Calu3 (cell line): ENCODE measurements at places on chromosomes 7 and 10. TPM values are rescaled to one million over a fixed set of nuclear protein-coding genes. Genes with fewer than 3 reads are reported as not detected.
A peak's percentile ranks its signal among the peaks of the same experiment; 100 is the strongest.

The CALD1 gene
- total RNA-seq, result 5.5 and 9.3 TPM in 2 replicates

The ASAH2 gene
- total RNA-seq, result 3.3 and 3.9 TPM in 2 replicates

The COL1A2 gene
- total RNA-seq, result not detected in 2 replicates

The ERVW-1 gene
- not detected in 2 replicates for total RNA-seq

The CFAP58 gene
- total RNA-seq, result not detected in 2 replicates

The TBC1D12 gene
- 5.8 and 6.1 TPM in 2 replicates for total RNA-seq

The HABP2 gene
- 0.59 and 1.0 TPM in 2 replicates for total RNA-seq

The SMIM30 gene
- total RNA-seq, result 35.9 and 42.2 TPM in 2 replicates

The POP7 gene
- total RNA-seq, result 28.2 and 31.9 TPM in 2 replicates

DNA sequence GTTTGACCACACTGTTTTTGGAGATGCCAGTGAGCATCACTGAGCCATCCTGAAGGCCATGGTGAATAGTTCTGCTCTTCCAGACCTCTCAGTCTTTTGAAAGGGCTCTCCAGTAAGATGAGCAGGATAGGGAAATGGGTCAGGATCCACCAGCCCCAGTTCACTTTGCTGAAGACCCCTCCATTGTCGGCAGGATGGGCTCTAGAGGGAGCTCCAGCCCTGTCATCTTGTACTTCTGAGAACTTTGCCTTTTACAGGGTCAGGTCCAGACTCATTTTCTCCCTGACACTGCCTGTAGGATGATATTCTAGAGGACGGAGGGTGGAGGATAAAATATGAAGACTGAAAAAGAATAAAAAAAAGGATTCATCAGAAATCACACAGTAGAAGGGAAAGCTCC, 13.1 kb downstream of the LHFPL3 start:
- no peak for DNase-seq
- H3K4me1 ChIP-seq, result no peaks in the 10 kb centered on the region
- H3K4me3 ChIP-seq, result no peak overlapping the region

DNA sequence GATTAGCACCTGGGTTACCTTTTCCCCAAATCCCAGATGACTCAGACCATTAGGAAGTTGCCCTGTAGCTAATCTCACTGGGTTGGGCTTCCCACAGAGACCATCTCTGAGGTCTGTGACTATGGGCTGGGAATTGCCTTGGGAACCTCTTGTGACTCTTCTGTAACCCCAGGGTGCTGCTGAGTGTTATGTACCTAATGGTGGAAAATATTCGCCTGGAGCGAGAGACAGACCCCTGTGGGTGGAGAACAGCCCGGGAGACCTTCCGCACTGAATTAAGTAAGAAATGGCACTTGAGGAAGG, 20.0 kb downstream of the STRIP2 start:
- no peaks in the 10 kb centered on the region for H3K27me3 ChIP-seq
- H3K4me1 ChIP-seq, result peaks cover 18% of the 10 kb centered on the region
- no peak overlapping the region for H3K27ac ChIP-seq
- no peak overlapping the region for H3K4me3 ChIP-seq
- DNase-seq, result no peak

DNA sequence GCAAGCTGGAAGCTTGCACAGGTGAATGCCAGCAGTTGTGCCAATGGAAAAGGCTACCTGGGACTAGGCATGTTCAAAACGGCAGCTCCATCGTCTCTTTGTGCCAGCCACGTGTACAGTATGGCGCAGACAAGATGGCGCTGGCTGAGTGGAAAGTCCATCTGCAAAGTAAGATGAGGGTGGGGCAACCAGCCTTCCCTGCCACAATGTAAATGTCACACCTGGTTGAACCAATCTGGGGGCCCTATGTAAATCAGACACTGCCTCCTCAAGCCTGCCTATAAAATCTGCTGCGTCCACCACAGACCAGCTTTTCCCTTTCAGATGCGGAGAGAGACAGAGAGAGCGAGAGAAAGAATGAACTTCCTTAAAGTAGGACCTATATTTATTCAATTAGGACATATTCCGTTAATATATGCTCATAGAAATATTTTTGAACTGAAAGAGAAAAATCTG, 18.5 kb upstream of the C7orf33 start:
- H3K27me3 ChIP-seq, result no peaks in the 10 kb centered on the region
- no peaks in the 10 kb centered on the region for H3K36me3 ChIP-seq
- DNase-seq, result no peak
- H3K4me3 ChIP-seq, result no peak overlapping the region
- no peaks in the 10 kb centered on the region for H3K4me1 ChIP-seq
- no peak overlapping the region for H3K27ac ChIP-seq

- peak overlapping the region; percentile 61 for H3K27ac ChIP-seq
- H3K36me3 ChIP-seq, result no peaks in the 10 kb centered on the region
- no peaks in the 10 kb centered on the region for H3K27me3 ChIP-seq
- no peak overlapping the region for H3K4me3 ChIP-seq
- no peak for DNase-seq
Observed at GRCh38 chr10:34224639-34225038, 590.5 kb downstream of the PARD3 start.

- H3K27ac ChIP-seq, result no peak overlapping the region
- H3K27me3 ChIP-seq, result no peaks in the 10 kb centered on the region
- H3K4me3 ChIP-seq, result no peak overlapping the region
- no peaks in the 10 kb centered on the region for H3K36me3 ChIP-seq
Observed at GRCh38 chr7:119320316-119320715, 952.7 kb upstream of the KCND2 start.

GRCh38 chr10:19811540-19811939, 4.7 kb upstream of the PLXDC2 start:
- no peak overlapping the region for H3K4me3 ChIP-seq
- H3K27ac ChIP-seq, result no peak overlapping the region
- H3K36me3 ChIP-seq, result no peaks in the 10 kb centered on the region

DNA sequence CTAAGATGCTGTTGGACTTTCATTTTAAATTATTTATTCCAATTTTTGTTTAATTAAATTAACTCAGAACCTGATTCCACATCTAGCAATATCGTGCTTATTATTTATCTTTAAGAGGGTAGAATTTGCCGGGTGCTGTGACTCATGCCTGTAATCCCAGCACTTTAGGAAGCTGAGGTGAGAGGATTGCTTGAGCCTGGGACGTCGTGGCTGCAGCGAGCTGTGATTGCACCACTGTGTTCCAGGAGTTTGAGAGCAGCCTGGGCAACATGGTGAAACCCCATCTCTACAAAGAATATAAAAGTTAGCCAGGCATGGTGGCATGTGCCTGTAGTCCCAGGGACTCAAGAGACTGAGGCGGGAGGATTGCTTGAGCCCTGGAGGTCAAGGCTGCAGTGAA, 47.8 kb downstream of the ZFAND4 start:
- no peak overlapping the region for H3K27ac ChIP-seq
- no peaks in the 10 kb centered on the region for H3K27me3 ChIP-seq
- H3K36me3 ChIP-seq, result no peaks in the 10 kb centered on the region

DNA sequence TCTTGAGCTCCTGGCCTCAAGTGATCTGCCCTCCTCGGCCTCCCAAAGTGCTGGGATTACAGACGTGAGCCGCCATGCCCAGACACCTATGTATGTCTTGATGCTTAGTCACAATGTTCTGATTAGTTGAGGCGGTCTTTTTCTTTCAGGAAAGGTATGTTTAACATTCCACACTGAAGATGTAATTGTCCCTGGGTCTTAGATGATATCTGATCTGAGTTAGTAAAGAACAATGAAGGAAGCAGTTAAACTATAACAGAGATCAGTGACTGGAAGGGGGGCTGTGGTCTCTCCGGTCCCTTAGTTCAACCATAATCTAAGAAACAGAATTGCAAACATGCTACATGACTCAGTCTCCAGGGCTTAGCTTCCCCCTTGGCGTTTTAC, 31.5 kb upstream of the SH2D4B start:
- peaks cover 61% of the 10 kb centered on the region for H3K36me3 ChIP-seq
- H3K27me3 ChIP-seq, result no peaks in the 10 kb centered on the region
- H3K27ac ChIP-seq, result peak overlapping the region; percentile 90
- peak; percentile 60 for DNase-seq
- H3K4me3 ChIP-seq, result peak overlapping the region; percentile 25

- H3K27me3 ChIP-seq, result peaks cover 81% of the 10 kb centered on the region
- H3K27ac ChIP-seq, result no peak overlapping the region
- no peak for DNase-seq
- H3K4me1 ChIP-seq, result no peaks in the 10 kb centered on the region
- no peak overlapping the region for H3K4me3 ChIP-seq
Observed at GRCh38 chr7:24368161-24368560, 84.2 kb downstream of the NPY start.

DNA sequence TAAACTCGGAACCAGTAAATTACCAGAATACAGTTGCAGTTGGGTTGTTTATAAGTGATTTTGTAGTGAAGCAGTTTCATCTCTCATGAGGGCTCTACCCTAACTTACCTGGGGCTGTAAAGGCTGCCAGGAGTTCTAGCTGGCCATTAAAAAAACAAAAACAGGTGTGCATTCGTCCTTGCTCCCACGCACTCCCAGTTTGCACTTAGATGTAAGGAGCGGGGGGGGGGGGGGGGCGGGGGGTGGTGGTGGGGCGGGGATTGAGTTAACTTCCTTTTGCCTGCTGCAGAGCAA, 2.3 kb upstream of the PFKFB3 start:
- H3K4me1 ChIP-seq, result no peaks in the 10 kb centered on the region
- H3K4me3 ChIP-seq, result peak overlapping the region; percentile 84
- peaks cover 48% of the 10 kb centered on the region for H3K36me3 ChIP-seq
- no peaks in the 10 kb centered on the region for H3K27me3 ChIP-seq
- peak overlapping the region; percentile 17 for H3K27ac ChIP-seq

- DNase-seq, result no peak
- no peak overlapping the region for H3K27ac ChIP-seq
- peaks cover 39% of the 10 kb centered on the region for H3K4me1 ChIP-seq
- no peaks in the 10 kb centered on the region for H3K27me3 ChIP-seq
- H3K4me3 ChIP-seq, result no peak overlapping the region
- H3K36me3 ChIP-seq, result no peaks in the 10 kb centered on the region
Observed at GRCh38 chr10:50585921-50586739, 37.6 kb downstream of the SGMS1 start.

GRCh38 chr7:95777269-95777668, 4.9 kb downstream of the DYNC1I1 start:
- H3K36me3 ChIP-seq, result peaks cover 3% of the 10 kb centered on the region
- no peaks in the 10 kb centered on the region for H3K27me3 ChIP-seq

DNA sequence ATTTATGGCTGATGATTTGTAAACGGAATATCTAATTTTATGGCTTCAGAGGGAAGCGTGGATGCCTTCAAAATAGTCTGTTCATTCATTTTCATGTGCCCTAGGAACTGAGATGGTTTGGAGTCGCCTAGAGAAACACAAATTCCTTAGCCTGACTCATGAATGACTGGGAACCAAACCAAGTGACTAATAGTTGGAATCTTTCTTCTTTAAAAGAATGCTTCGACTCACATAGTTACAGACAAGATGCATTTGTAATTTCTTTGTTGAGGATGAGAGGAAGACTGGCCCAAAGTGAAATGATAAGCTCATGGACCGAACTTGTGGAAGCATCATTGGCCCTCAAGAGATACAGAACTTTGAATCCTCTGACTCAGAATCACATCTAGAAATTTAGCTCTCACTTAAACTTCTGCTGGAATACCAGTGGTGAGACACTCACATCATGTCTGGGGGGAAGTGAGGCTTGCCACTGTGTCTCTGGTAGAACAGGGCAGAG, 1107.2 kb downstream of the NRG3 start:
- H3K4me1 ChIP-seq, result peaks cover 7% of the 10 kb centered on the region
- no peak overlapping the region for H3K4me3 ChIP-seq
- H3K27ac ChIP-seq, result no peak overlapping the region

GRCh38 chr10:96556003-96556402, 30.8 kb downstream of the TM9SF3 start:
- DNase-seq, result no peak
- H3K27me3 ChIP-seq, result no peaks in the 10 kb centered on the region
- no peaks in the 10 kb centered on the region for H3K4me1 ChIP-seq
- peaks cover 9% of the 10 kb centered on the region for H3K36me3 ChIP-seq

DNA sequence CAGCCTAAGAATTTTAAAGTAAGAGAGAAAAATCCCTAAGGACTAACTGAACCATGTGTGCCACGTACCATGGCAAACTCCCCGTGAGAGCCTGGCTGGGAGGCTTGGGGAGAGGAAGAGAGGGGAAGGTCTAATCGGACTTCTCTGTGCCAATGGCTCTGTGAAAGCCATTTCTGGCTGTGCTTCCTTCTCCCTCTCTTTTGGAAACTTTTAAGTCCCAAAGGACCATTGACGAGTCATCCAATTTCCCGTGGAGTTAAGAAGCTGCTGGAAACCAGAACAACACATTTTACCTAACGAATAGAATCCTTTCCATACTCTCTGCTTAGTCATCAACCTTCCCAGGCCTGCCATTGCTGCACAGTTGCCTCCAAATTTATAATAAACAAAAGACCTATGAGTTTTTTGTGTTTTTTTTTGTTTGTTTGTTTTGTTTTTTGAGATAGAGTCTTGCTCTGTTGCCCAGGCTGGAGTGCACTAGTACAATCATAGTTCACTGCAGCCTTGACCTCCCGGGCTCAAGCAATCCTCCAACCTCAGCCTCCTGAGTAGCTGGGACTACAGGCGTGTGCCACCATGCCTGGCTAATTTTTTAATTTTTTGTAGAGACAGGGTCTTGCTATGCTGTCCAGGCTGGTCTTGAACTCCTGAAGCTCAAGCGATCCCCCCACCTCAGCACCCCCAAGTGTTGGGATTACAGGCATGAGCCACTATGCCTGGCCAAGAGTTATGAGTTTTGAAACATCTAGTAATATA, 13.2 kb downstream of the LAMB1 start:
- H3K4me3 ChIP-seq, result no peak overlapping the region
- no peak for DNase-seq
- H3K27me3 ChIP-seq, result no peaks in the 10 kb centered on the region
- peaks cover 5% of the 10 kb centered on the region for H3K4me1 ChIP-seq
- H3K36me3 ChIP-seq, result peaks cover 43% of the 10 kb centered on the region

DNA sequence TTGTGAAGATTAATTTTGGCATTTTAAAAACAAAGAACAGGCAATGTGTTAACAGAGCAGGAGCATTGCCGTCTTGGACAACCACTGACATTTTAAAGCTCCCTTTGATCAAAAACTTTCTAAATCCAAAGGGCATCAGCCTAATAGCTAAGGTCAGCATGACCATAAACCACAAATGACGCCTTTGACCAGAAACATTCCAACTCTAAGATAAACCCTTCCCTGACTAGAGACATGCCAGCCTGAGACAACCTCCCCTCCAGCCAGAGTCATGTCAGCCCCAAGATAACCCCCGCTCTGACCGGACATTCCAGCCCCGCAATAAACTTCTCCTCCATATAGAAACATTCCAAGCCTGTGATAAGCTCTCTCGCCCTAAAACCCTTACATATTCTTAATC, 949.4 kb upstream of the POT1 start:
- DNase-seq, result no peak
- H3K36me3 ChIP-seq, result no peaks in the 10 kb centered on the region
- no peak overlapping the region for H3K4me3 ChIP-seq
- no peaks in the 10 kb centered on the region for H3K27me3 ChIP-seq
- no peaks in the 10 kb centered on the region for H3K4me1 ChIP-seq

- no peaks in the 10 kb centered on the region for H3K36me3 ChIP-seq
- no peak overlapping the region for H3K27ac ChIP-seq
- no peaks in the 10 kb centered on the region for H3K27me3 ChIP-seq
- no peak overlapping the region for H3K4me3 ChIP-seq
Observed at GRCh38 chr7:144468990-144469732, 65.7 kb upstream of the NOBOX start.

GRCh38 chr10:86077271-86077670, 289.3 kb downstream of the GRID1 start:
- peaks cover 31% of the 10 kb centered on the region for H3K27me3 ChIP-seq
- H3K4me3 ChIP-seq, result no peak overlapping the region
- no peak for DNase-seq
- no peaks in the 10 kb centered on the region for H3K4me1 ChIP-seq
- no peak overlapping the region for H3K27ac ChIP-seq
